ENCODE measurements at places on chromosomes 16 and 17.

DNA sequence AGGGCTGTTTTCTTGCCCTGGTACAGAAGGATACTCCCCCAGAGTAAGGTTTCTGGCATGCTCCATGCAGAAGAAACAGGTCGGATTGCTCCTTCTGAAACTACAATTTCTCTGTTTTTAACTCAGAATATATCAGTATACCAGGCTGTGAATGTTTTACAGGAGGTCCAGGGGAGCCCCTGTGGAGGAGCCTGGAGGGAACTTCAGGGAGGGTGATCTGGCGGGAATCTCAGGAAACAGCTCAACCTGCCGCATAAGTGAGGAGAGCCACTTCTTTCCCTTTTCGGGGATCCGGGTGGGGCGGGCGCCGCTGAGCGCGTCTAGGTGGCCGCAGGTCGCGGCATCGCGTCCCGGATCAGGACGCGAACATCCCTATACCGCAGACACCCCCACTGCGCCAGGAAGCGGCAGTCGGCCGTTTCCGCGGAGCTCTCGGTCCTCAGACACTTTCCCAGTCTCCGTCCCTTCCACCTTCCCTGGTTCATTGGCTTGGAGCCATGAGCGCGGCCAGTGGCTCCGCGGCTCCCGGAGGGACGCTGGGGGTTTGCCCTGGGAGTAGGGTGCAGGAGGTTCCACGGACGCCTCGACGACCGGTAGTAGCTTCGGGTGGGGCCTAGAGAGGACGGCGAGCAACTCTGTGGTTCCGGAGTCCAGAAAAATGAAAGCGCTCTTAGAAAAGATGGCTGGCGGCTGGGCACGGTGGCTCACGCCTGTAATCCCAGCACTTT lies 3.1 kb upstream of the ZNF764 start:
- no peak for DNase-seq

DNA sequence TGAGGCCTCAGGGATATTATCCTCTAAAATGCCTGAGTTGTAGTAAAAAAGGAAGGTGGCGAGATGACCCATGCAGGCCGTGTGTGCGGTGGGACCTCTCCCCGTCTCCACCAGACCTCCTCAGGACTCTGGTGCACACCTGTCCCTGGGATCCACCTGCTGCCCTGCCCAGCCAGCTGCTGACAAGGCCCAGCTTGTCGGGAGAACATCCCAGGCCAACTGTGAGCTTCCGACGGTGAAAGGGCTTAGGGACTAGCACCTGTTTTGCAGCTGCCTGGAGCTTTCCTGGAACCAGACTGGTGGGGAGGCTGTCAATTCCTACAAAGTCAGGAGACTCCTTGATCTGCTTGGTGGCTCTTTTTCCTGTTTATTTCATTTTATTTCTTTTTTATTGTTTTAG lies 11.6 kb downstream of the IL34 start:
- no peak for DNase-seq

GRCh38 chr17:49580055-49580721 lies 4.5 kb downstream of the NXPH3 start:
- DNase-seq: no peak

GRCh38 chr16:70735141-70735979 lies 49.5 kb upstream of the MTSS2 start:
- no peak for DNase-seq

DNA sequence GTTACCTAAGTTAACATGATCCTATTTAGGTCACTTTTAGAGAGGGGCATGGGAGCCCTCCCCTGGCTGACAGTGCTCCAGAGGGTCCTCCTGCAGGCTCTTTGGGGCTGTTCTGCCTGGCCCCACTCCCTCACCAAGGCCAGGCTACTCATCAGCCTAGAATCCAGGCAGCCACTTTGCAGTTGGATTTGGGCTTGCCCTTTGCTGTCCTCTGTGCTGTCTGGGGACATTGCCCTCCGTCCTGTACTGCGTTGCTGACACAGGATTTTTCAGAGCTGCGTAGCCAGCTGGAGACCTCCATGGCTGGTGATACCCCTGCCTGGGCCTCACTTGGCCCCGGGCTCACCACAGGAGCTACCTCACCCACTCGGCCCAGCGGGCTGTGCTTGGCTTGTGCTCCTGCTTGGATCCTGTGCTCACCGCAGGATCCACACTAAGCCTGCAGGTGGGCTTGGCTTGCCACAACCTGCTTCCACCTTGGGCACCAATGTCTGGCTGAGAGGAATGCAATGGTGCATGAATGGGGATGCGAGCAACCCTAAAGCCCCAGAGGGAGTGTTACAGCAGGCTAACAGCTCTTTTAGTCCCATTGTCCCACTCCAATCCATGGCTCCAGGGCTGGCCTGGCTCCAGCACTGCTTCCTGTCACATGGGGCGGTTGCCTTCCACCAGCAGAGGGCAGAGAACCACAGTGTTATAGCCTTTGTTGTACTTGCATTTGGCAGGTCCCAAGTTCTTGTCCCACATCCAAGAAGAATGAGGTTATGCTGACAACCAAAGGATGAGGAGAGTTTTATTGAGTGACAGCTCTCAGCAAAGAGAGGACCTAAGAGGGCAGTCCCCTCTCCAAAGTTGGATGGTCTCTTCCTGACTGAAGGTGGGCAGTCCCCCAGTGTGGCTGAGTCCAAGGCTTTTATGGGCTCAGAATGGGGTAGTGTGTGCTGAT lies 21.5 kb downstream of the CCL4 start:
- no peak for DNase-seq

DNA sequence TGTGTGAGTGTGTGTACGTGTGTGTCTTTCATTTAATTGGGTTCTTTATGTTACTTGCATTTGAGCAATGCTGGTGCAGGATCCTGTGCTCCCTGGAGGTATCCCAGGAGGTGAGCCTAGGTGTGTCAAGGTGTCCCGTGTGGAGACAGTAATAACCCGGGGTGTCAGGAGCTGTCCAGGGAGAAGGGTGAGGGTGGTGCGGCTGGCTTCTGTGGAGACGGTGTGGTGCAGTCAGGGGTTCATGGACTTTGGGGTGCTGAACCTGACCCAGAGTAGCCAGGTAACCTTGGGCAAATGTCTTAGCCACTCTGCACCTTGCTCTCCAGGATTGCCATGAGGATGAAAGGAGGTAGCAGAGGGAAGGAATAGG lies 7.4 kb upstream of the ELAC2 start:
- DNase-seq: no peak

DNA sequence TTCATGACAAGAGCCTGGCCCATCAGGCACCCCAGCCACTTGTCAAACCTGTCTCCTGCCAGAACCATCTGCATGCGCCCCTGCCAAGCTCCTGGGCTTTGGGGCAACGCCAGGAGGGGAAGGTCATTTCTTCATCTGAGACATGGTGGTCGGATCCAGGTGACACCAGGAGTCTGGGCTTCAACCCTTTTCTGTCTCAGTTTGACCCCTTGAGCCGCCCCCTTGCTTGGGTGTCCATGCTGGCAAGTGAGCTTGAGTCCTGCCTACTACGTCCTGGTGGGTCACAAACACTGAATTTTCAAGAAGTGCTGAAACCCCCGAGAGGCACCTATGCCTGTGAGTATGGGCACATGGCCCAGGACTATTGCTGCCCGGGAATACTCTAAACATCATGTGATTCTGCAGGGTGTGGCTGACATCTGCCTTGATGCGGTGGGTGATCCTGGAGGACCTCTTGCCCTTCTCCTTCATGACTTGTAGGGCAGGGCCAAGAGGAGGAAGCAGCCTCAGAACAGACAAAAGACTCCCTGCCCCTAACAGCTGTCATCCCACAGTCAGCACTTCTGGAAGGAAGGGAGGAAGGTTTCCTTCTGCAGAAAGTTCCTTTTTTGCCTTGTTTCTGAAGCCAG lies 43.4 kb downstream of the TNFRSF13B start:
- no peak for DNase-seq

- no peak for DNase-seq
Measured at GRCh38 chr16:88655733-88656281, 5.0 kb upstream of the CYBA start.

DNA sequence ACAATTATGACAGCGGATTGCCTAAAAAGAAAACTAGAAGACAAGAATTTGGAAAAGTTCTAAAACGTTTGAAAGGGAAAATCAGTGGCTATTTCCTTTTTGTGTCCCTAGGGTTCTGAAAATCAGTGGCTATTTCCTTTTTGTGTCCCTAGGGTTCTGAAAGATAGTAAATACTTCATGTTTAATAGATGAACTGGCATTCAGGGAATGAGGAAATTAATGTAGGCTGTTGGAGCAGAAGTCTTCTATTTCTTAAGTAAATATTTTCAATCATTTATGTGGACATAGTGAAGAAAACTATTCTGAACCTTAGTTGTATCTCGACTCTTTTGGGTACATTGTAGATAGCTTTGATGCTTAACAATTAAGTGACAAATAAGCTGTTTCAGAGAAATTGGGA lies 78.9 kb downstream of the SHISA6 start:
- no peak for DNase-seq

DNA sequence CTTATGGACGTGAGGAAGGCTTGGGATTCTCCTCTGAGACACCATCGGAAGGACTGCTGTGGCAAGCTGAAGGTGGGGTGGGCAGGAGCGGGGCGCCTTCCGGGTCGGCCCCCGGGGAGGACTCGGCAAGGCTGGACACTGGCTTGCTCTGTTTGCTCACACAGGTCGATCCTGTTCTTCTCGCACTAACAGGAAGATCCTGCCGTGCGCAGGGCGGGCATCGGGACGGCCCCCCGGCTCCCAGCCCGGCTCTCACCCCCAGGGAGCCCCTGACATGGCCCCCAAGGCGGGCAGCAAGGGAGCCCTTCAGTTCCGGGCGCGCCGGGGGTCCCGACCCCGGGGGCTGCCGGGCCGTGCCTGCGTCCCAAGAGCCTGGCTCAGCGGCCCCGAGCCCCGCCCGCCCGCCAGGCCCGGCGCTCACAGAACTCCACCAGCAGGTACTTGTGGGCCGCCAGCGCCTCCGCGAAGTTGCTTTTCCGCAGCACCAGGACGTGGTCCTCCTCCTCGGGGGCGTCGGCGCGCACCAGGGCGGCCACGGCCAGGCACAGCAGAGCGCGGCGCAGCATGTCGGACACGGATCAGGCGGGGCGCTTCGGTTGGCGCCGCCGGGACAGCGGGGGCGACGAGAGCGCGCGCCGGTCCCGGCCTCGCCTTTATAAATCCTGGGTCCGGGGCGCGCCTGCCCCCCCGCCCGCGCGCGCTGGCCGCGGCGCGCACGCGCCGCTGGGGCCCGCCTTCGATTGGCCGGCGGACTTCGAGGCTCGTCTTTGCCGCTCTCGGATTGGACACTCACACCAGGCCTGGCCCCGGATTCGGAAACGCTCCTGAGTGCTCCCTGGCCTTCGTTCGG lies at the start of gene P4HB:
TSS of gene P4HB (minus strand) at position 630 of the 850 bp plus-strand sequence. CDS start at position 566, 64 bp downstream.
- no peak for DNase-seq

GRCh38 chr17:49746791-49747490 lies 17.0 kb downstream of the FAM117A start:
- DNase-seq: no peak

GRCh38 chr17:50640686-50641351 lies 6.1 kb downstream of the ABCC3 start:
- no peak for DNase-seq

GRCh38 chr17:6413065-6413464 lies 21.9 kb downstream of the AIPL1 start:
- no peak for DNase-seq

- no peak for DNase-seq
Measured at GRCh38 chr16:67506468-67506867, 22.2 kb upstream of the RIPOR1 start.

DNA sequence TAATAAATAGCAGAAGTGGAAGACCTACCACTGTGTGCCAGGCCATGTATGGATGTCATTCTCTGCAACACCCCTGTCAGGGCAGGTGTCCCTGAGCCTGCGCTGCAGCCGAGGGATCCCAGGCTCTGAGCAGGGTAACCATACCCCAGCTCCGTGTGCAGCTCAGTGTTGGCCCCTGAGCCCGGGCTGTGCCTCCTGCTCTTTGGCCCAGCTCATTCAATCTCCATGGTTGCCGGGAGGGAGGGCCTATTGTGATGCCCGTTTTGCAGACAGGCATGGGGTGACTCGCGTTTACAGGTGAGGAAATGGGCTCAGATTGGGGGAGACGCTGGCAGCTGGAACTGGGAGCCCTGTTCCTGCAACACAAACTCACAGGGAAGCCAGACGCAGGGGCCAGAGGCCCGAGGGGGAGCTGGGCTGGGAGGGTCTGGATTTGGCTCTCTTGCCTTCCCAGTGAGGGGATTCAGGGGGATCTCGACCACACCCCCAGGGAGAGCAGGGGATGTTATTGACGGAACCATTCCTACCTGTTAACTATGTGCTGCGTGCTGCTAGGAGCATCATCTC lies 190.5 kb downstream of the IRF8 start:
- no peak for DNase-seq

GRCh38 chr16:56263711-56264608 lies 72.7 kb downstream of the GNAO1 start:
- DNase-seq: no peak

DNA sequence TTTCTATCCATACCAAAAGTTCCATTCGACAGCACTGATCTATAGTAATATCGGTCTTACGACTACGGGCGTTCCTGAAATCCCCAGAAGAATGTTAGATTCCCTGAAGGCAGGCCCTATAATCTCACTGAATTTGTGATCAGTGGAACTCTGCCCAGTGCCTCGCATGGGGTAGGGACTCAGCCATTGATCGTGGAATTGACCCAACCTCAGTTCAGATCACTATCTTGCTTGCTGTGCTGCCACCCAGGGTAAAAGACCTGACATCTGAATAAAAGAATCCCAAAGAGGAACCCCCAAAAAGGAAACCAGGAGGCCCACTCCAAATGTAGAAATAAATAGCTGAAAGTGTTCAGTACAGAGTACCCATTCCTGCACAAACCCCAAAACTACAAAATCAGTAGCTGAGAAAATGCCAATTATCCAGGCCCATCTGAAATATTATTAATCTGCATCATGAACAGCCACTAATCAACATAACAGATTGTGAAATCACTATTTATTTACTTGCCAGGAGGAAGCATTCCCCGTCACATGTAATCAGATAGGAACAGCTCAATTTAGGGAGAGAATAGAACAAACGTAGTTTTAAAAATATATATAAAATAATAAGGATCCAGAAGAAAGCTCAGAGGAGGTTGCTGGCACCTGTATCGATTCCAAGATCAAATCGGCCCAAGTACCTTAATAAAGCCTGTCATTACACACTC lies 221.9 kb downstream of the ZFHX3 start:
- no peak for DNase-seq

GRCh38 chr16:89038811-89039735 lies 54.6 kb upstream of the ACSF3 start:
- no peak for DNase-seq

DNA sequence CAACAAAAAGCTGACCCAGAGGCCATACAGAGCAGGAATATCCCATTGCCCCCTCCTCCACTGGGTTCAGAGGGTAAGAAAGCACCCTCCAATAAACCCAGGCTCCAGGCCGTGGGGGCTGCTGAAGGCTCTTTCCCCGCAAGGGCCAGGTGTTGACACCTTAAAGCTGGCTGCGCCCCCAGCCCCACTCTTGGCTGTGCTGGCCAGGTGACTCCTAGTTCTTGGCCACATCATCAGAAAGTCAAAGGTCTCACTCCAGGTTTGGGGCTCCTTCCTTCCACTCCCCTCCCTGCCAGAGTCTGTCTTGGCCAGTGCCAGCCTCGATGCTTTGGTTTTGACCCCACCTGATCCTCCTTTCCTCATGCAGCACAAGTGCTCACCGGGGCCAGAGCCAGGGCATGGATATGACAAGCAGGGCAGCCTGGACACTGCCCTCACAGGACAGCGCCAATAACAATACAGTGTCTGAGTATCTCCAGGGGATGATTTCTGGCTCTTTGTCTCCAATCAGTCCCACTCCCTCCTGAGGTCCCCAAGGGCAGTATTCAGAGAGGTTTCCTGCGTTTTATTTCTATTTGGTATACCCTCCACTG lies 8.2 kb downstream of the SLC46A1 start:
- no peak for DNase-seq

- DNase-seq: no peak
Measured at GRCh38 chr17:57649731-57650484, 95.2 kb downstream of the CCDC182 start.
